ENCODE measurements at places on chromosomes 16 and 17.

GRCh38 chr17:45020354-45021138 is 30.9 kb downstream of the DCAKD start:
- no peak for DNase-seq

GRCh38 chr16:85970016-85970733 is 71.2 kb downstream of the IRF8 start:
- DNase-seq = no peak

- DNase-seq = no peak
Observed at GRCh38 chr16:8096211-8096610, 494.1 kb downstream of the TMEM114 start.

- DNase-seq = no peak
Observed at GRCh38 chr16:17166095-17166494, 304.7 kb downstream of the XYLT1 start.

- DNase-seq = no peak
Observed at GRCh38 chr16:86343796-86344585, 166.3 kb upstream of the FOXF1 start.

Data from D721Med (cell line).